Endothelial cell (in vitro differentiated cells): ENCODE measurements at places on chromosomes 5 and 9. TPM values are rescaled to one million over a fixed set of nuclear protein-coding genes. Genes with fewer than 3 reads are reported as not detected.

CDC25C gene
- total RNA-seq, result 3.8 TPM

RGS7BP gene
- 0.23 TPM for total RNA-seq

SAXO1 gene
- total RNA-seq, result not detected

SHB gene
- 18.5 TPM for total RNA-seq

RXRA gene
- 83.3 TPM for total RNA-seq

CDKN2A gene
- not detected for total RNA-seq

- no peak overlapping the region for H3K4me3 ChIP-seq
- H3K27me3 ChIP-seq, result peaks cover 17% of the 10 kb centered on the region
- no peak for DNase-seq
- H3K27ac ChIP-seq, result no peak overlapping the region
- H3K4me1 ChIP-seq, result peaks cover 13% of the 10 kb centered on the region
These were observed 7.2 kb upstream of the POU4F3 start for GRCh38 chr5:146331423-146331822.

DNA sequence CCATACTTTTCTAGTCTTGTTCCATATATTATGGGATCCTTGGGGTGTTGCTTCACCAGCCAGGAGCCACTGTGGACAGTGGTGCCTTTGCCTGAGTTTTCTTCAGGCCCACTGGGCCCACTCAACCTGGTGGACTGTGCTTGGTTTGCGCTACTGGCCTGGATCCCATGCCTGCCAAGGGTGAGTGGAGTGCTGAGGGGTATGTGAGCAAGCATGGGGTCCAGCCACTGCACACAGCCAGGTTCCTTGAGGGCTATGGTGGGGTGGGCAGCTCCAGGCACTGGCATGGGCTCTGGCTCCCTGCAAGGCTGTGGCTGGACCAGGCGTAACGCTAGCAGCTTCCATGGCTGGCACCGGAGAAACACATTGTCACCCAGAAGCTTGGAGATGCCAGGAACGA is 13.2 kb upstream of the PRR16 start:
- peaks cover 5% of the 10 kb centered on the region for H3K4me1 ChIP-seq
- H3K27me3 ChIP-seq, result peaks cover 4% of the 10 kb centered on the region
- no peak for DNase-seq
- no peak overlapping the region for H3K4me3 ChIP-seq
- H3K27ac ChIP-seq, result no peak overlapping the region

GRCh38 chr9:26781906-26782305 is 110.7 kb downstream of the CAAP1 start:
- DNase-seq, result no peak
- no peaks in the 10 kb centered on the region for H3K27me3 ChIP-seq
- no peak overlapping the region for H3K27ac ChIP-seq

GRCh38 chr5:98927242-98927988 is 1.4 kb downstream of the CHD1 start:
- DNase-seq, result peak; percentile 24
- H3K27ac ChIP-seq, result peak overlapping the region; percentile 96
- H3K4me1 ChIP-seq, result peaks cover 18% of the 10 kb centered on the region
- H3K27me3 ChIP-seq, result peaks cover 14% of the 10 kb centered on the region
- H3K4me3 ChIP-seq, result peak overlapping the region; percentile 100
- H3K36me3 ChIP-seq, result peaks cover 4% of the 10 kb centered on the region

DNA sequence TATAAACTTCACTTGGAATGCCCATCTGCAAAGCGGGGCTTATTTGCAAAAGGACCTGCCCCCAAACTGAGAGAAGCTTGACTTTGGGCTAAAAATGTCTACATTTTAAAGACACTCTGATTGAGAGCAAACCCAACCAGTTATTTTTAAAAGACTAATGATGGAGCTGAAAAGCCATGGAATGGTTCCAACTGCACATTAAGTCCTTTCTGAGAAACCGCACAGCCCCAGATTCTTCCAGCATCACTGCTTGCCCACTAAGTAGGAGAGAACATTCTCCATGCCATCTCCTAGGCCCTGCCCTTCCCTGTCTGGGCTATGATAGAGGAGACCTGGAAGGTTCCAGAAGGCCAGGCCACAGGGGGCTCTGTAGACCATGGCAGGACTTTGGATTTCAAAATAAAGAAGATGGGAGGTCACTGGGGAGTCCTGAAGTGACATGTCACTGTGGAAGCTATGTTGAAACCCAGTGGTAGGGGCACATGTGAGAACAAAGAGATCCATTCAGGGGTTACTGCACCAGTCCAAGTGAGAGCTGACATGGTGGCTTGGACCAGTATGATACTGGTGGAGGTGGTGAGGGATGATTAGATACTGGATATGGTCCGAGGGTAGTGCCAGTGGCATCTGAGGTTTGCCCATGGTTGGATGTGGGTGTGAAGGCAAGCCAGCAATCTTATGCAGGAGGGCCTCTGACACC is 179.2 kb downstream of the DAB2IP start:
- H3K27ac ChIP-seq, result no peak overlapping the region
- H3K36me3 ChIP-seq, result no peaks in the 10 kb centered on the region
- H3K4me1 ChIP-seq, result no peaks in the 10 kb centered on the region
- no peak for DNase-seq
- H3K27me3 ChIP-seq, result peaks cover 4% of the 10 kb centered on the region

- H3K27me3 ChIP-seq, result no peaks in the 10 kb centered on the region
- no peak for DNase-seq
- no peaks in the 10 kb centered on the region for H3K4me1 ChIP-seq
These were observed 19.1 kb upstream of the LMNB1 start for GRCh38 chr5:126757713-126758357.

DNA sequence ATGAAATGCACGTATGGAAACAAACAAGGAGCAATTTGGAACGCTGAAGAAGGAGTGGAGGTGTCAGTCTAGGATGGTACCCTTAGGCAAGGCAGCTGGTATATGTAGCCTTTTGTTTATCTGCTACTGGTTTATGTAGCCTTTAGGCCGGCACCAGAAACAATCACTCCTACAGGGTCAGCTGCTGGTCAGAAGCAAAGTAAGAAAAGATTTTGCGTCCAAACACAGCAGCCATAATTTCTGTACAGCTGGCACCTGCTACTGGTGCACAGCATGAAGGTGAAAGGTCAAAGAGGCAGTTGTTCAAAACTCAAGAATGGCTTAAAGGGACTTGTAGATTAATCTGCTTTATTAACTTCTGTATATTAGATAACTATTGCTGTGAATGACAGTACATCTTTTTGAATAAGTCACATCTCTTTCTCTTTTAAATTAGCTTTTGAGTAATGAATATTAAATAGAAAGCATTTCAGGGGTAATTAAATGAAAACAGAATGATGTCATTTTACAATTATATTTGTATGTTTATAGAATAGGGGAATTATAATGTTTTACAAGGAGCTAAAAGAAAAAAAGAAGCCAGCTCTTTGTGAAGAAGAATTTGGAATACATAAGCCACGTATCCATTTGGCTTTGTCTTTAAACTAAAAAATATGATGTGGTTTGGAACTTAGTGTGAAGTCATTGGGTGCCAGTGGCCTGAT is 33.1 kb upstream of the TLX3 start:
- H3K27ac ChIP-seq, result no peak overlapping the region
- no peak for DNase-seq
- H3K36me3 ChIP-seq, result no peaks in the 10 kb centered on the region
- H3K4me3 ChIP-seq, result no peak overlapping the region

DNA sequence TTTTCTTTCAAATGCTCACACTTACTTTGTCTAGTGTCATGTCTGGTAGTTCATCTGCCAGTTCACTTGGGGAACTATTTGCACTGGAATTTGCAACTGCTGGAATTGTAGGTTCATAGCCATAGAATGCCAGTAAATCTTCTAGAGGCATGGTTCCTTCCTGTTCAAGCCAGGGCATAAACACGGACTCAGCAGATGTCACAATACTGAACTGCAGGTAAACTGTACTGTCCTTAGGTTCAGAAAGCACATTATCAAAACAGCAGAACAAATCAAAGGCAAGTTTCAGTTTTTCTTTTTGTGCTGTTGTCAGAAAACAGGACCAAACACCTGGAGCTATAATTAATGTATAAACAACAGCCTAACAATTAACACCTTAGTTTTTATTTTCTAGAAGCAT is 13.1 kb downstream of the MIER3 start:
- no peak overlapping the region for H3K27ac ChIP-seq
- H3K36me3 ChIP-seq, result peaks cover 18% of the 10 kb centered on the region
- no peaks in the 10 kb centered on the region for H3K27me3 ChIP-seq
- H3K4me3 ChIP-seq, result no peak overlapping the region
- DNase-seq, result no peak

DNA sequence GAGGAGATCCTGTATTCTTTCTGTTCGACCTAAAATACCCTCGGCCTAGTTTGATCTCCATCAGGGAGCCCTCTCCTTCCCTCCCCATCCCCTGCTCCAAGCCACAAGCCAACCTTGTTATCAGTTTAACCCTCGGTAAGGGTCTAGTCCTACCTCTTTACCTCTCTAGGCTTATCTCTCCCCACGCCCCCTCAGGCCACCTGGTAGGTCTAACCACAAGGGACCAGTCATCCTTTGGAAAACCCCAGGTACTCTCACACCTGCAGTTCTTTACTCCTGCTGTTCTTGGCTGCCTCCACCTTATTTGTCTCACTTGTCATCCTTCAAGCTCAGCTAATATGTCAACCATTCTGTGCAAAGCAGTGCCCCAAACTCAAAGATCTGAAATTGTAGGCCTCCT is 78.7 kb downstream of the RAD23B start:
- peaks cover 4% of the 10 kb centered on the region for H3K4me1 ChIP-seq
- H3K4me3 ChIP-seq, result no peak overlapping the region
- H3K27ac ChIP-seq, result no peak overlapping the region
- H3K36me3 ChIP-seq, result peaks cover 4% of the 10 kb centered on the region

DNA sequence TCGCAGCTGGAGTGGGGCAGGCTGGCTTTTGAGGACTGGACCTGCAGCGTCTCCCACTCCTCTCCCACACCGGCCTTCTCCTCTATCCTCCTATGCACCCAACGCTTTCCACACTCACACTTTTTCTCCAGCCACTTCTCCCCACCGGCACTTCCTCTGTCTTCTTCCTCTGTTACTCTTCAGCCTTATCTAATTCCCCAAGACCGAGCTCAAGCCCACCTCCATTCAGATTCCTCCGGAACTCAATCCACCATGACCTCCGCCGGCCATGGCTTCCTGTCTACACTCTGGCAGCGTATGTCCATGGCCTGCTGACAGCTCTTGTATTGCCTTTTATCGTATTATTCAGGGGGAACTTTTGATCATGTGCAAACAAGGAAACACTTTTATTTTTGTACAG is 545 bp upstream of the OR2V1 start:
- peaks cover under 1% of the 10 kb centered on the region for H3K36me3 ChIP-seq
- H3K4me3 ChIP-seq, result no peak overlapping the region
- peaks cover 2% of the 10 kb centered on the region for H3K27me3 ChIP-seq
- peaks cover 12% of the 10 kb centered on the region for H3K4me1 ChIP-seq
- no peak overlapping the region for H3K27ac ChIP-seq

DNA sequence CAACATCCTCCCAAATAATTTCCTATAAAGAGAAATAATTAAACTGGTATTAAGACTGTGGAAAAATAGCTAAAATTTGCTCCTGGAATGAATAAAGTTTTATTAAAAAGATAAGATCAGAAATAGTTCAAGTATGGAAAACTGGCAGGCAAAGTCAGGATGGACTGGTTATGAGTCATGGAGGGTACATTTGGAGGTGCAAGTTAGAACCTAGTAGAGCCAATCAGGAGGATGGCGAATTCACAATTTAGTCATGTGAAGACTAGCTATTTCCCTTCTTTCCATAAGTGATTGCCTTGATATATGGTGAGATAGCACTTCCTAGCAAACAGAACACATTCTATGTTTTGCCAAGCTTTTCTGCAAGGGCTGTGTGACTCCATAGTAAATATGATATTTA is 1303.5 kb downstream of the EFNA5 start:
- no peak overlapping the region for H3K4me3 ChIP-seq
- DNase-seq, result no peak
- H3K27ac ChIP-seq, result no peak overlapping the region
- no peaks in the 10 kb centered on the region for H3K36me3 ChIP-seq
- no peaks in the 10 kb centered on the region for H3K27me3 ChIP-seq
- no peaks in the 10 kb centered on the region for H3K4me1 ChIP-seq

- no peaks in the 10 kb centered on the region for H3K4me1 ChIP-seq
- H3K27me3 ChIP-seq, result no peaks in the 10 kb centered on the region
- no peaks in the 10 kb centered on the region for H3K36me3 ChIP-seq
- no peak for DNase-seq
- H3K4me3 ChIP-seq, result no peak overlapping the region
These were observed 293.4 kb upstream of the PTGER4 start for GRCh38 chr5:40386289-40386688.
